Cardiac fibroblast (primary cell): ENCODE measurements at places on chromosomes 7 and 10.

- DNase-seq, result no peak
Measured at GRCh38 chr7:98254951-98255610, 3.0 kb upstream of the TECPR1 start.

DNA sequence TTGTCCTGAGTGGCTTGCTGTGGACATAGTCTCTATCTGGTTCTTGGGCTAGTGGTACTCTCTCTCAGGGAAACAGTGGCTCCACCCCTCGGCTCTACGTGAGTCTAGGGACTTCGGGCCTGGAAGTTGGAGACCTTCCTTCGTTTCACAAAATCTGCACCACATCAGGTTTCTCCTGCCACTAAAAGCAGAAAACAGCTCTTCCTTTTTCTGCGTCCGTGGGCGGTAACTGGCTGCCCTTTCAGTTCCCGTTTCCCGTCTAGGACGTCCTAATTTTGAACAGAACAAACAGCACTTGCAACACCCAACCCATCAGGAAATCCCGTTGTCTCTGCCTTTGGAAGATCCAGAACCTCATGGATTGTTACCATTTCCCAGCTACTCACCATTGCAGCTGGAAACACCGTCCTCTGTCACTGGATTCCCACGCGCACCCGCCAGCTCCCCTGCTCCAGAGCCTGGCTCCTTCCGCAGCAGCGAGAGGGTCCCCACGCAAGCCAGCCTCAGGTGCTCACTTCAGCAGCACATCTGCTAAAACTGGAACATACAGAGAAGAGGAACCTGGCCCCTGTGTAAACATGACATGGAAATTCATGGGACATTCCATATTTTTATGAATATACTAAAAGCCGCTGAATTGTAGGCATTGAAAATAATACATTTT lies 311.4 kb upstream of the AKR1E2 start:
- DNase-seq, result peak; percentile 56

- peak; percentile 99 for DNase-seq
Measured at GRCh38 chr10:6171881-6172695, 30.6 kb upstream of the PFKFB3 start.

DNA sequence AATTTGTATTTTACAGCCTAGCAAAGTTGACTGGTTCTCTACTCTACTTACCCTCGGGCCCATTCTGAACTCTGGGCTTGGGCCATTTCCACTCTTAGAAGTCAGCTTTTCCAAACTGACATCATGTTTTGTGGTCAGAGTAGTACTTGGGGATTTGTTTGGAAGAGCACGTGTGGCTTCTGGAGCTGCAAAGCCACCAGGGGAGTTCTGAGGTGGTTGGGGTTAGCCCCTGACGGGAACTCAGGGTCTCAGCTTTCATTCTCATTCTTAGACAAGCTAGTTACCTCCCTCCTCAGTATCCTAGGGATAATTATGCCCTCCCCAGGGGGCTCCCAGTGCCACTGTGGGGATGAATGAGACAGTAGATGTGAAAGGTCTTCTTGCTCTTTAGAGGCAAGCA lies 647.7 kb upstream of the GALNT17 start:
- no peak for DNase-seq

- peak; percentile 73 for DNase-seq
Measured at GRCh38 chr10:69051303-69051702, 36.6 kb upstream of the SRGN start.

DNA sequence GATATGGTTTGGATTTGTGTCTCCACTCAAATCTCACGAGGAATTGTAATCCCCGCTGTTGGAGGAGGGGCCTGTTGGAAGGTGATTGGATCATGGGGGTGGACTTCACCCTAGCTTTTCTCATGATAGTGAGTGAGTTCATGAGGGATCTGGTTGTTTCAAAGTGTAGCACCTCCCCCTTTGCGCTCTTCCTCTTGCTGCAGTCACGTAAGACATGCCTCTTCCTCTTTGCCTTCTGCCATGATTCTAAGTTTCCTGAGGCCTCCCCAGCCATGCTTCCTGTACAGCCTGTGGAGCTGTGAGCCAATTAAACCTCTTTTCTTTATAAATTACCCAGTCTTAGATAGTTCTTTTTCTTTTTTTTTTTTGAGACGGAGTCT lies 17.1 kb downstream of the CDNF start:
- no peak for DNase-seq

GRCh38 chr10:131854579-131855335 lies 46.1 kb upstream of the PPP2R2D start:
- no peak for DNase-seq

GRCh38 chr7:135114622-135115021 lies 33.2 kb upstream of the TMEM140 start:
- DNase-seq, result no peak

GRCh38 chr7:102122026-102122425 lies 164.6 kb upstream of the SH2B2 start:
- DNase-seq, result peak; percentile 70

DNA sequence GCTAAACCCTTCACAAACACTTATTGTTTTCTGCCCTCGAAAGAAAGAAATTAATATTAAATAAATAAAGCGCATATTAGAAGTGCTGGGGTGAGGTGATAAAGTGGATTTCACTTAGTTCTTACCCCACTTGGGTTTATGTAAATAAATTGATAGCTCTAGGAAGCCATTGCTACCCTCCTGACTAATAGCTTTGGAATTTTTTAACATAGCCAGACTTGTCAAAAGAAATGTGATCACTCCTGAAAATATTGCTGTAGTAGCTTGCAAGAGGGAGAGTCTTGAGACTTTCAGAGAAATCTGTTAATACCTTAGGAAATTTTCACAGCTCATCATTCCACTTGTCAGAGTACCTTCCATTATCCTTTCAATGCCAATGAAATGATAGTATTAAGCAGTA lies 7.6 kb downstream of the ARL5B start:
- peak; percentile 74 for DNase-seq

DNA sequence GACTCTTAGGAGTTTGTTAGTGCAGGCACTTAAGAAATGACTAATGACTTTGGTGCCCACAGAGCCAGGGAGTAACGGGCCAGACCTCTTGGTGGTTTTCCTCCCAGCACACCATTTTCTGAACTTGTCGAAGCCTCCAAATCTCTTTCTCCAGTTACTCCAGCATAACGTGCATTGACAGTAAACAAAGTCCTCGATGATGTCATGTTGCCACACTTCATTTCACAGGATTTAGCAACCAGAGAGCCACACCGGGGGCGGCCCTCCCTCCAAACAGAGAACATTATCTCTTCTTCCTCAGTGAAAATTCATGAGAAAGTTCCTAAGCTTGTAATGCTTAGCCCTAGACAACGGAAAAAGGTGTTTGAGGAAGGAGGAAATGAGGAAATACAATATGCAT lies 4.0 kb upstream of the SVOPL start:
- no peak for DNase-seq

DNA sequence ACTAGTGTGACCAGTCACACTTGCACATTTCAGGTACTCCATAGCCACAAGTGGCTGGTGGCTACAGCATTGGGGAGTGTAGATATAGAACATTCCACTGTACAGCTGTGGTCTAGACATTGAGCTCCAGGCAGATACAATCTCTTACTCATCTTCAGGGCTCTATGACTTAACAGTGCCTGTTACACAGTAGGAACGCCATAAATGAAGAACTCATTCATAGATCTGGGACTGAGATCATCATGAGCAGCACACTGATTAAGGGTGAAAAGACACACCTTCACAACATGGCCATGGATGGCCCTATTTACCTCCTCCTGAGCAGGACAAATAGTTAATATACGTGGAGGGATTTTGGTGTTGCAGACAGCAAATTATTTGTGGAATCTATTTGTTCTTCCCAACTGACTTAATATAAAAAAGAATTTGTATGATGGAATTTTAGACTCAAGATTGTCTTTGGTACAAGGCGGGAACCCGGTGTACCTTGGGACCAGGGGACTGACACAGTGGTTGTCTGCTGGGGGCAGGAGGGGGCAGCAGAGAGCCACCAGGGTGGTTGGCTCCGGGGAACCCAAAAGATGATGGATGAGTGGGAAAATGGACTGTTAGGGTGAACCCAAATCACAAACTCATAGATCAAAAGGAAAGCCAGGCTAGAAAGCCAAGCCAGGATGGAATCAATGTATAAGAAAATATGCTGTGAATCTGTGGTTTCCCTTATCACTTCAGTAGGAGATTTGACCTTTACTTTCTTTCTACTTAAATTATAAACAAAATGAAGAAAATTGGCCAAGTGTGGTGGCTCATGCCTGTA lies 24.3 kb upstream of the CPA2 start:
- DNase-seq, result peak; percentile 65

- no peak for DNase-seq
Measured at GRCh38 chr10:71939304-71939703, 24.9 kb upstream of the CHST3 start.

- DNase-seq, result peak; percentile 52
Measured at GRCh38 chr7:75945297-75946168, 30.6 kb downstream of the POR start.

DNA sequence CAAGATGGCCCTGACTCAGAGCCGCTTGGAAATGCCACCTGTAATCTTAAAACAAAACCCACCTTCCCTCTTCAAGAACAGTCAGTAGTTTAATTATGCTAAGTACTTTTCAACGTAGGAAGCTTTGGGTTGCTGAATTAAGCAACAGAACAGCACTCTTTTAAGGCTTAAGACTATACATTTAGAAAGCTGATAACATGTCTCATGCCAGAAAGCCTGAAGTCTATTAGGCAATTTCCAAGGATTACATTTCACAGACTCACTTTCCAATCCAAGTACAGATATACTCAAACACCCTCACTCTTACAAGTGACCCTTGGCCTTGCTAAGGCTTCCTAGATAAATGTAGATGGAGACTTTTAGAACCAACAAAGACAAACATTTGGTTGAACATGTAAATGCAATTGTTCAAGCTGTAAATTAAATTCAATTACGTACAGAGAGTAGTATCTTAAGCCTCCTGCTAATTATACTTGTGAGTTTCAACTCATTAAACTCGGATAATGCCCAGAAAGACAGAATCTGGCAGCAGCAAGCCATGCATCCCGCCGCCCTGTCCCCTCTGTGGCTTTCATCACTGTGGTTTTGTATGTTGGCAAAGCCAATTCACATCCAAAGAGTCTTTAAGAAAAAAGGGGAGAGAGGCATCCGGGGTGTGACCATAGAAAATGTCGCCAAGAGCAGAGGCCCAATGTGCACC lies 283.1 kb upstream of the NRP1 start:
- DNase-seq, result peak; percentile 54

DNA sequence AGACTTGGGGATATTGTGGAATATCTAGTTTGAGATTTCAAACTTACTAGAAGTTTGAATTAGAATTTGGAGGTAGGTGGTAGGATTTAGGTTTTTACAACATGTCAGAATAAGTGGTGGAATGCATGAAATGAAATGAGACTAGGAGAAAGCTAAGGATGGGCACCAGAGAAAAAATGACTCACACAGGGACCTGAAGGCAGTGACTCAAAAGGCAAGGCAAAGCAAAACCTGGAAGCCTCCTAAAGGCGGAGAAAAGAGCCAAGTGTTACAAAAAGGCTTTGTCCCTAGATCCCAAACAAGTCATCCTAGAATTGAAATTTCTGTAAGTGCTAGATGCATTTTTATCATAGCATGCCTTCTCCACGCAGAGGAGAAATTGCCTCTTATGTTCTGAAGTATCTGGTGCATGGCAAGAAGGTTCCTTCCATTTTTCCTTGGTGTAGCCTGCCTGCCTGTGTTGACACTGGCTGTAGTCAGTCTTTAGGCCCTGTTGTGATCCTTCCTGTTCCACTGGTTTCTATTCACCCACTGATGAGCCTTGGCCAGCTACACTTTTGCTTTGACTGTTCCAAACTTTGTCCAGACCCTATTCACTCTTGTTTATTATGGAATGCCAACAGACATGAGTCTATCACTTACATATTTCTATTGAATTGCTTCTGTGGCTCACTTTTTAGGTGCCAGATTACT lies 109.3 kb downstream of the ETV1 start:
- peak; percentile 33 for DNase-seq

- DNase-seq, result no peak
Measured at GRCh38 chr10:94122211-94122610, 128.5 kb downstream of the PLCE1 start.

DNA sequence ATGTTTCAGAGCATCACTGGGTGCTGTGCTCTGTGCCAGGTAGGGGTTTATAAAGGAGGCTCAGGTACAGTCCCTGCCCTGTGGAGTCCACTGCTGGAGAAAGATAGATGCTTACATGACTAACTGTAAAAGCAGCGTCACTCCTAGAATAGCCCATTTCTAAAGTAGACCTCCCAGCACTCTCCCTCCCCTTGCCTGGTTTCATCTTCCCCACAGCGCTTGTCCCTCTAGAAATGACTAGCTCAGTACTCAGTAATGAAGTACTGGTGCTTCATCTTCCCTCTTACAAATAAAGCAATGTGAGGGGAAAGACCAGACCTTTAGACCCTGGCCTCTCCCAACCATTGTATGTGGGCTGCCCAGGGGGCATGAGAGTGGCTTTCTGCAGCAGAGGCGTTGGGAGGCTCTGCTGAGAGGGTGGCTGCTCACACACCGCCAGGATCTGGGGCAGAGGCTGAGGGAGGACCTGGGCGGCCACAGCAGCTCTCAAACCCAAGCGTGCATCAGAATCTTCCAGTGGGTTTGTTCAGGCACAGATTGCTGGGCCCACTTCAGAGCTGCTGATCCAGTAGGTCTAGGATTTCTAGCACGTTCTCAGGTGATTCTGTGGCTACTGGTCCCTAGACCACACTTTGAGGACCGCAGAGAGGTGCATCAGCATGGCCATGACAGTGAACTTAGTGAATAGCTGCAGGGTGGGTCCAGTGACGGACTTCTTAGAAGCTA lies 110.3 kb upstream of the ANLN start:
- no peak for DNase-seq

GRCh38 chr10:60367024-60367423 lies 22.7 kb downstream of the ANK3 start:
- DNase-seq, result no peak

- no peak for DNase-seq
Measured at GRCh38 chr7:104603957-104604356, 275.6 kb downstream of the LHFPL3 start.

DNA sequence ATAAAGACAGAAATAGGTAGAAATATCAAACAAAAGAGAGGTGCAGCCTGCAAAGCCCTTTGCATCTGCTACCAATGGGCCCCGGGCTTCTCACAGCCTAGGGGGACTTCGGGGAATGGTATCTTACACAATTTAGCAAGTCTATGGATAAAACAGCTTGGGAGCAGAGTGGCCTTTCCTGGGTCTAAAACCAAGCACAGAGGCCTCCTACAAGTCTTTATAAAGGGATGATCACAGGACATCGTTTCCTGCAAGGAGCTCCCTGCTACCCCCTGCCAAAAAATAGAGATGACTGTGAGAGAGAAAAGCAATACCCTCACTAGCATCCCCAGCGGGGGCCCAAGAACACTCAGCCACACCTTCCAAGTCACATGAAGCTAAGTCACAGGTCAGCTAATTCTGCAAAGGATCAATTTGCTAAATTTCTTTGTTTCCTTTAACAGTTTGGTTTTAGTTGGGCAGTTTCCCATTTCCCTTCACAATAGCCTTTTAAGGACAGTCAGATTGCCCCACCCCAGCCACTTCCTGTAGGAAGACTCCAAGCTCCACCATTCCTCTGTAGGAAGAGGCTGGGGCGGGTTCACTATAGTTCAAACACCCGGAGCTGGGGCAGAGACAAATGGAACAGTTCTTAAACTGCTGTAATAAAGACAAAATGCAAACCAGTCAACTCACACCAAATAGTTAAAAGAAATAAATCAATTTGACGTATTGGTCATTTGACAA lies 105.5 kb downstream of the SLIT1 start:
- DNase-seq, result no peak

- DNase-seq, result no peak
Measured at GRCh38 chr10:98096316-98096715, 38.1 kb upstream of the R3HCC1L start.
